ENCODE measurements at places on chromosomes 3 and 15. TPM values are rescaled to one million over a fixed set of nuclear protein-coding genes. Genes with fewer than 3 reads are reported as not detected.
A peak's percentile ranks its signal among the peaks of the same experiment; 100 is the strongest.

The ANKUB1 gene
- not detected for total RNA-seq

The CAMP gene
- total RNA-seq: not detected

- no peak overlapping the region for H3K27ac ChIP-seq
- no peak overlapping the region for H3K4me3 ChIP-seq
- H3K36me3 ChIP-seq: no peaks in the 10 kb centered on the region
- H3K27me3 ChIP-seq: no peaks in the 10 kb centered on the region
- no peaks in the 10 kb centered on the region for H3K4me1 ChIP-seq
These were observed 8.0 kb downstream of the CEP152 start for GRCh38 chr15:48802867-48803266.

DNA sequence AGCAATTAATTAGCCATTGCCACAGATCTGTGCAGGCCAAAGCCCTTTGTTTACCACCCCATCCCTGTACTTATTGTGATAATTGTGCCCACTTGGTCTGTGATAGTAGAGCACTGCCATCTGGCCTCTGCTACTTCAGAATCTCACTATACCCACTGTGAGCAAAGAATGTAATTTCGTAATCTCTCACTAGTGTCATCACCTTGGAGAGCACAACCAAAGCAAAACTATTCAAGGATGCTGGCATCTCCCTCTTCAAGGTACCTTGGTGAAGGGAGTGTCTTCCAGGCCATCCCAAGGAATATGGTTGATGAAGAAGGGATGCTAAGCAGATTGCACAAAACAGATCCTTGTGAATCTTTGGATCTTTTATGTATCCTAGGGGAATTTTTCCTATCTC, 34.7 kb upstream of the NOX5 start:
- H3K4me3 ChIP-seq: no peak overlapping the region
- H3K27ac ChIP-seq: no peak overlapping the region
- H3K4me1 ChIP-seq: peaks cover 8% of the 10 kb centered on the region
- H3K36me3 ChIP-seq: no peaks in the 10 kb centered on the region

DNA sequence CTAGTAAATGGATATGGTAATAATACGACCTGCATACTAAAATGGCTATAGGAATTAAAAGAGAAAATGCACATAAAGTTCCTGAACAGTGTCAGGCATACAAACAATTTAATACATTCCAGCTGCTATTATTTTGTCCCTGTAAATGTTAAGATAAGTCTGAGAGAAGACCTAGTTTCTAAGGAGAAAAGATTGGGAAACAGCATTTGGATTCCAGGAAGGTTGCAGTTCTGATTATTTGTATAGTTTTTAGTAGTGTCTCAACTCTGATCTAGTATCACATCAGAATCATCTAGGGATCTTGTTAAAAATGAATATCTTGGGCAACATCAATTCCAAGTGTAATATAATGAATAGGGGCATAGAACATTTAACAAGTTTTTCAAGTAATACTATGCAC, 905.7 kb downstream of the NSUN3 start:
- H3K4me1 ChIP-seq: no peaks in the 10 kb centered on the region
- H3K27me3 ChIP-seq: no peaks in the 10 kb centered on the region
- no peak overlapping the region for H3K4me3 ChIP-seq
- no peaks in the 10 kb centered on the region for H3K36me3 ChIP-seq
- no peak overlapping the region for H3K27ac ChIP-seq

The PCSK6 gene
- 40.5 TPM for total RNA-seq

DNA sequence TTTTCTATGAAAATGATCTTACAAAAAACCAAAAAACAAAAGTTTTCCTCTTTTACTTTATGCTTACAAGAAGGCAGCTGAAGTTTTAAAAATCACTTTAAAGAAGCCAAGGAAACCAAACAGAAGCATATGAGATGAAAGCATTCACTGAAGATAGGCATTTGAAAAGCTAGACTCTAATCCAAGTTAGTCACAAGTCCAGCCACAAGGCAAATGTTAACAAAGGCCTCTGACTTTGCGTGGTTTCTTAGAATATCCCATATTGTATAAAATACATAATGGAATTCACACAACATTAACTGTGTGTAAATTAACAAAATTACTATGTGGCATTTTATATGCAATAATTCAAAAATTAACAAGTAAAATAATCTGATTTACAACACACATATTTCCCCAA, 17.7 kb downstream of the MRPL3 start:
- no peak for DNase-seq
- H3K36me3 ChIP-seq: peaks cover 4% of the 10 kb centered on the region
- H3K27me3 ChIP-seq: no peaks in the 10 kb centered on the region
- no peaks in the 10 kb centered on the region for H3K4me1 ChIP-seq
- H3K27ac ChIP-seq: peak overlapping the region; percentile 17

- H3K36me3 ChIP-seq: no peaks in the 10 kb centered on the region
- H3K27me3 ChIP-seq: no peaks in the 10 kb centered on the region
- DNase-seq: no peak
- H3K4me3 ChIP-seq: no peak overlapping the region
- no peak overlapping the region for H3K27ac ChIP-seq
These were observed 102.6 kb upstream of the ROPN1 start for GRCh38 chr3:124094496-124094895.

GRCh38 chr15:82944821-82945220, 7.7 kb downstream of the HOMER2 start:
- H3K4me1 ChIP-seq: no peaks in the 10 kb centered on the region
- no peak overlapping the region for H3K4me3 ChIP-seq
- H3K27ac ChIP-seq: no peak overlapping the region
- H3K27me3 ChIP-seq: peaks cover 6% of the 10 kb centered on the region
- H3K36me3 ChIP-seq: no peaks in the 10 kb centered on the region

DNA sequence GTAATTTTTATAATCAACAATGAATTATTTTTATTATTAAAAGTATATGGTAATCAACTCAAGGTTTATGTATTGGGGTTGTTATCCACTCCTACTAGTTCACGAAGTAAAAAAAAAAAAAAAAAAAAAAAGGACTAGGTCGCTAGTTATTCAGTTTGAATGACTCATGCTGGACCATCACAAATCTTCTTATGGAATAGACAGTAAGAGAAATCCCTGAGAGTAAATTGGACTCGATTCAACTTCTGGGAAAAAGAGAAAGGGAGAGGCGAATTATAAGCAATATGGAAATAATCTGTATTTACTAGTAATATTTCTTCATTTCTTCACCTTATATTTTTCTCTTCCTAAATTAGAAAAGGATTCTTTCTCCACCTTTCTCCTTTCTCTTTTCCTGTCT, 2.0 kb downstream of the MYEF2 start:
- H3K27ac ChIP-seq: no peak overlapping the region
- DNase-seq: no peak
- H3K4me3 ChIP-seq: no peak overlapping the region
- no peaks in the 10 kb centered on the region for H3K36me3 ChIP-seq

The PAK6 gene
- total RNA-seq: 6.1 TPM

The SLC51A gene
- total RNA-seq: 3.9 TPM

DNA sequence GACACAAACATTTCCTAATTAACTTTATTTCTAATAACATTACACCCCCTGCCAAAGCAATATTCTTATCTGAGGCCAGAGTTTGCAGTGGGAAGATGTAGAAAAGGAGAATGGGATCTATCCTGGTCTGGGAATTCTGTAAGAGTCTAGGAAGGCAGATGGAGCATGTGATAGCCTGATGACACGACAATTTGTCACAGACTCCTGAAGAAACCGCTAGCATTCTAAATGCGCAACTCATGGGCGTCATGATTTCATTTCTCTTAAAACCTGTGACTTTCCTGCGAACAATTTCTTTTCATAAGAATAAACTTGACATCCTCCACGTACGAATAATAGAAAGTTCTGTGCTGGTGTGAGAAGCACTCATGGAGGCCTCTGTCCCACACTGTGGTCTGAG, 72.9 kb upstream of the ATP10A start:
- no peak overlapping the region for H3K4me3 ChIP-seq
- no peaks in the 10 kb centered on the region for H3K27me3 ChIP-seq
- H3K4me1 ChIP-seq: peaks cover 4% of the 10 kb centered on the region

The AP3B2 gene
- total RNA-seq: 4.5 TPM

- no peak for DNase-seq
- no peaks in the 10 kb centered on the region for H3K27me3 ChIP-seq
- H3K4me1 ChIP-seq: no peaks in the 10 kb centered on the region
- H3K36me3 ChIP-seq: no peaks in the 10 kb centered on the region
These were observed 50.9 kb downstream of the IQCH start for GRCh38 chr15:67305506-67305905.

The FSTL1 gene
- 344 TPM for total RNA-seq

DNA sequence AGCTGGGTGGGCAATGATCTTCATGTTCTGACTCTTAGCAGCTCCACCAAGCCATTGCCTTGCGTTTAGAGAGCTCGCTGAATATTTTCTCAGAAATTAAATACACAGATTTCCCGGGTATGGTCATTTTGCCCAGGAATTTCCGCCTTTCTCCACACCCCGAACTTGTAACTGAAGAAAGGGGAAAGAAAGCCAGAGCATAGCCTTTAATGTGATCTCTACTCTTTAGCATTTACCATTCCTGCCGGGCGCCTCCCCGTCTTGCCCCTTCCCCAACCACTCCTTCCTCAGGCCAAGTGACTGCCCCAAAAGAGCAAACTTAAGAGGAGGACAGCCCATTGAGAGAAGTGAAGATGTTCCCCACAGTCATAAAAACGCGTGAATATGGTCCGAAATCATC, 53.1 kb downstream of the LMCD1 start:
- H3K27ac ChIP-seq: peak overlapping the region; percentile 86
- no peaks in the 10 kb centered on the region for H3K27me3 ChIP-seq
- no peaks in the 10 kb centered on the region for H3K36me3 ChIP-seq

The RFTN1 gene
- total RNA-seq: 14.9 TPM

- no peaks in the 10 kb centered on the region for H3K36me3 ChIP-seq
- peak overlapping the region; percentile 16 for H3K27ac ChIP-seq
- H3K4me1 ChIP-seq: peaks cover 30% of the 10 kb centered on the region
- no peaks in the 10 kb centered on the region for H3K27me3 ChIP-seq
- H3K4me3 ChIP-seq: no peak overlapping the region
- DNase-seq: peak; percentile 31
These were observed 48.3 kb downstream of the MITF start for GRCh38 chr3:69787436-69788168.

- no peak overlapping the region for H3K4me3 ChIP-seq
- DNase-seq: no peak
- no peaks in the 10 kb centered on the region for H3K36me3 ChIP-seq
- no peaks in the 10 kb centered on the region for H3K27me3 ChIP-seq
These were observed 80.9 kb upstream of the SOX2 start for GRCh38 chr3:181630853-181631252.

- H3K4me1 ChIP-seq: no peaks in the 10 kb centered on the region
- peak; percentile 37 for DNase-seq
- no peaks in the 10 kb centered on the region for H3K27me3 ChIP-seq
- peak overlapping the region; percentile 28 for H3K27ac ChIP-seq
- H3K36me3 ChIP-seq: no peaks in the 10 kb centered on the region
- no peak overlapping the region for H3K4me3 ChIP-seq
These were observed 23.8 kb downstream of the RLBP1 start for GRCh38 chr15:89197503-89197971.

The P3H2 gene
- 29.7 TPM for total RNA-seq

The PARP15 gene
- total RNA-seq: 0.32 TPM

- H3K36me3 ChIP-seq: no peaks in the 10 kb centered on the region
- peaks cover 4% of the 10 kb centered on the region for H3K4me1 ChIP-seq
- H3K4me3 ChIP-seq: no peak overlapping the region
- no peak for DNase-seq
- no peaks in the 10 kb centered on the region for H3K27me3 ChIP-seq
These were observed 164.5 kb upstream of the TLE3 start for GRCh38 chr15:70262171-70262570.

- no peak overlapping the region for H3K4me3 ChIP-seq
- no peaks in the 10 kb centered on the region for H3K27me3 ChIP-seq
- DNase-seq: peak; percentile 20
- no peak overlapping the region for H3K27ac ChIP-seq
- no peaks in the 10 kb centered on the region for H3K36me3 ChIP-seq
These were observed 130.8 kb downstream of the LSAMP start for GRCh38 chr3:116314476-116314875.

DNA sequence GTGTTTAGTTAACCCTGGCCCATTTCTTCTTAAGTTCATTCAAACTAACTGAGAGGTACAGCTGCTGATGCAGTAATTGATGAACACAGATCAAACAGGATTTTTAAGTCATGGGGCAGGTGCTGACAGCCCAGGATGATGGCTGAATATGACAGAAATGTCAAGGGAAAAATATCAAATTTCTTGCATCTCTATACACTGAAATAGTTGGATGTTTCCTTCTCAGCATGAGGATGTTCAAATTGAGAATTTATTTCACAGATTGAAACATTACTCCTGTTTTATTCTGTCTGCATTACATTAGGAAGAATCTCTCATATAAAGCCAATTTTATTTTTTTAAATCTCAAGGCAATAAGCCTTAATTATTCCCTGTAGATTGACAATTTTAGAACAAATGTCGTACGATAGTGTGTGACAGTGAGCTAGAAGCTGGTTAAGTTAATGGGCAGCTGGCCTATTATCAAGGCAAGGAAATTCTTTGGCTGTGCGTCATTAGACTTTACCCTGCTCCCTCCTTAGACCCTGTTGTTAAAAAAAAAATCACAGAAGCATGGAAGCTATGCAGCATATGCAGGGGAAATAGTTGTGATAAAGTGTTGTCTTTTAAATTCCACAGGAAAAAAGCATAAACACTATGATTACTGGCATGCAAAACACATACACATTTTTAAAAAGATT, 183.8 kb upstream of the KCNMB2 start:
- H3K4me1 ChIP-seq: peaks cover 31% of the 10 kb centered on the region
- no peak overlapping the region for H3K4me3 ChIP-seq
- H3K27ac ChIP-seq: peak overlapping the region; percentile 58
- peak; percentile 70 for DNase-seq
- H3K36me3 ChIP-seq: no peaks in the 10 kb centered on the region

DNA sequence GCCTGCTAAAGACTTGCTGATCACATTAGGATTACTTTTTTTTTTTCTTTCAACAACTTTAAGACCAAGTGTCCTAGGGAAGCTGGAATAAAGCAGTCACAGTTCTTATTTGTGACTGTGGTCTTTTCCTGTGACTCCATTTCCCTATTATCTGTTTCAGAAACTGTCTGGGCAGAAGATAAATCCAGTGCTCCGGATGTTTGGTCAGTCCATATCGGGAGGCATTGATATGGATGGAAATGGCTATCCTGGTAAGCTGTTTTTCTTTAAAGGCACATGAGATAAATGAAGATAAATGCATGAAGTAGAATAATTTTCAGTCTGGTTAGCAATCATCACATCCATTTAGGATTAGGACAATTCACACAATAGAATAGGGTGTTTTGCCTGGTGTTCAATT, 338.3 kb upstream of the CTDSPL start:
- H3K36me3 ChIP-seq: no peaks in the 10 kb centered on the region
- no peaks in the 10 kb centered on the region for H3K27me3 ChIP-seq
- no peak for DNase-seq

- H3K27me3 ChIP-seq: no peaks in the 10 kb centered on the region
- peak overlapping the region; percentile 10 for H3K27ac ChIP-seq
- H3K4me1 ChIP-seq: peaks cover 44% of the 10 kb centered on the region
- no peaks in the 10 kb centered on the region for H3K36me3 ChIP-seq
- H3K4me3 ChIP-seq: no peak overlapping the region
These were observed 6.7 kb downstream of the KBTBD13 start for GRCh38 chr15:65083262-65083701.

The RBPMS2 gene
- 1.2 TPM for total RNA-seq

The PSTPIP1 gene
- not detected for total RNA-seq

- H3K4me1 ChIP-seq: peaks cover 19% of the 10 kb centered on the region
- H3K27ac ChIP-seq: peak overlapping the region; percentile 59
These were observed 76.0 kb downstream of the PTPRG start for GRCh38 chr3:61637088-61638051.

The HTR3E gene
- not detected for total RNA-seq

- H3K4me1 ChIP-seq: no peaks in the 10 kb centered on the region
- H3K27me3 ChIP-seq: no peaks in the 10 kb centered on the region
- H3K36me3 ChIP-seq: no peaks in the 10 kb centered on the region
- H3K27ac ChIP-seq: no peak overlapping the region
- DNase-seq: peak; percentile 47
These were observed 35.8 kb downstream of the PRKCD start for GRCh38 chr3:53196575-53197407.

The DPPA2 gene
- total RNA-seq: not detected

The TRAIP gene
- total RNA-seq: 2.5 TPM
